ENCODE measurements at places on chromosomes 16 and 17. TPM values are rescaled to one million over a fixed set of nuclear protein-coding genes. Genes with fewer than 3 reads are reported as not detected.

ADPRM gene
- polyA plus RNA-seq, result 9.2 TPM

SLC22A31 gene
- polyA plus RNA-seq, result 0.59 TPM

C16orf87 gene
- polyA plus RNA-seq, result 5.3 TPM

MTSS2 gene
- 36.6 TPM for polyA plus RNA-seq

SEPTIN12 gene
- polyA plus RNA-seq, result not detected

PRKAR1A gene
- polyA plus RNA-seq, result 152 TPM

SULT1A2 gene
- polyA plus RNA-seq, result 0.30 TPM

CDK5R1 gene
- polyA plus RNA-seq, result 0.90 TPM

MT1H gene
- 6.4 TPM for polyA plus RNA-seq

PRSS22 gene
- polyA plus RNA-seq, result 1.2 TPM

TBC1D3G gene
- 6.2 TPM for polyA plus RNA-seq

KCNH4 gene
- 0.56 TPM for polyA plus RNA-seq

HS3ST4 gene
- not detected for polyA plus RNA-seq

CNGB1 gene
- polyA plus RNA-seq, result under 0.01 TPM

FBXO39 gene
- polyA plus RNA-seq, result not detected

HS3ST3A1 gene
- polyA plus RNA-seq, result 0.07 TPM

EVPLL gene
- polyA plus RNA-seq, result 1.6 TPM

HIGD1B gene
- 16.2 TPM for polyA plus RNA-seq

NLRC3 gene
- 0.86 TPM for polyA plus RNA-seq
